ENCODE measurements at places on chromosomes 5 and 9.

DNA sequence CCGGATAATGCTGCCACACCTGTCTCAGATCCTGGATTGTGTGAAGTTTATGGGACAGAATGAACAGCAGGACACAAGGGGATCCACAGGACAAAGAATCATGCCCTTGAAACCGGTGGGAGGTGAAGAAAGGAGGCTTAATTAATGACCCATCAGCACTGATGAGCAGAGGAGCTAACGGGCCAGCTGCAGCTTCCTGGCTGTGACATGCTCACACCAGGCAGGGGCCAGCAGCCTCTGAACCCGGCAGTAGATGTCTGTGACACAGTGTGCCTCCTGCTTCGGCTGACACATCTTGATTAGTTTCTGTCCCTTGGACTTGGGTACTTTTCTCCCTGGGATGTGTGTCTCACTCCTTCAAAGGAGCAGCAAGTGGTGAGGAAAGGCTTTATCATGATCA lies 328.8 kb upstream of the BRINP1 start:
- no peak for DNase-seq

DNA sequence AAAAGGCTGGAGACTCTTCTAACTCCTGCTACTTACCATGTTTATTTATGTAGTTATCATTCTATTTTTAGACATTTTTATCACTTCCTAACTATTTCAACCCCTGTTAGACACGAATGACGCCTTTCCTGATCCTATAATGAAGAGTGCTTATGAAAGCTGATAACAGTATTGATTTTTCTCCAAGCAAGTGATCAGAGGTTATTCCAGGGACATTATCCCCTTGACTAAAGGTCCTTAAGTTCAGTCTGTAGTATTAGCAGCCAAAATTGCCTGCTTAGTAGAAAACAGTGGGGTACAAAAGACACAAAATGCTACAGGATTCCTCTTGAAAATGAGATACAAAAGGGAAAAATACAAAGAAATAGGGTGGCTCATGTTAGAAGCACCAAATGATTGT lies 235.6 kb downstream of the DNAH5 start:
- no peak for DNase-seq

- DNase-seq, result no peak
Observed at GRCh38 chr9:114100536-114100935, 1.4 kb upstream of the KIF12 start.

DNA sequence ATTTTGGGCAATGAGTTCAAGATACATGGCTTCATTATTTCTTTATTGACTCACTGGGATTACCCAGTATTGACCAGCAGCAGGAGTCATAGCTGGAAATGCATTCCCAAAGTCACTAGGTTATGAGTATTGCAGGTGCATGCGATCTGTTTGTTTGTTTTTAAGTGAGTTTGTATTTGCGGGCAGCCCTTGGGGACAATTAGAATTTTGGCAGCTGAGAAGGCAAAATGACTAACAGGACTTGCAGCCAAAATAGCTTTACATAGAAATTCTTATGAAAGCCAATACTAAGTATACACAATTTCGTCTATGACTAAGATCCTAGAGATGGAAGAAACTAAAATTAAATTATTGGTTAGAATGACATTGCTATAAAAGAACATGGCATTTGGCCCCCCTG lies 18.1 kb upstream of the RGMB start:
- DNase-seq, result no peak

GRCh38 chr9:137411645-137412380 lies 11.1 kb downstream of the EXD3 start:
- DNase-seq, result no peak

GRCh38 chr9:110801426-110801825 lies 132.8 kb downstream of the MUSK start:
- DNase-seq, result no peak

DNA sequence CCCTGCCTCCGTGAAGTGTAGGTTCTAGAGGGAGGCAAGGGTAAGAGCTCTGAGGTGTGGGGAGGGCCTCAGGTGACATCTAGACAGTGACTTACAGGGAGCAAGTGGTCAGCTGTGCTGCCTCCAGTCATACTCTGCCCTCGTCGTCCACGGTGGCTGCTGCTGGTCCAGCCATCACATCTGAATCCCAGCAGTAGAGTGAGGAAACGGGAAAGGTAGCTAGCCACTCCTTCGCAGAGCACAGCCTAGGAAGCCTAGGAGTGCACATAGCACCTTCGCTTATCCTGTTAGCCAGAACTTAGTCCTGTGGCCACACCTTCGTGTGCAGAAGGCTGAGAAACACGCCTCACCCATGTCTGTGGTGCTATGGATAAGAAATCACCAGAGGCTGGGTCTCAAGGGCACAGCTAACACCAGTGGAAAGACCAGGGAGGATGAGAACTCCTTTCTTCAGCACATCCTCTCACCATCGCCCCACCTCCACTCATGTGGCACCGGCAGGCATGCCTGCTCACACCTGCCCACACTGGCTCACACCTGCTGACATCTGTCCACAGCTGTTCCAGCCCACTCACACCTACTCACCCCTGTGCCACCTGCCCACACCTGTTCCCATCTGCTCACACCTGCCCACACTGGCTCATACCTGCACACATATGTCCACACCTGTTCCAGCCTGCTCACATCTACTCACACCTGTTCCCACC lies 44.5 kb upstream of the SLC6A19 start:
- no peak for DNase-seq

DNA sequence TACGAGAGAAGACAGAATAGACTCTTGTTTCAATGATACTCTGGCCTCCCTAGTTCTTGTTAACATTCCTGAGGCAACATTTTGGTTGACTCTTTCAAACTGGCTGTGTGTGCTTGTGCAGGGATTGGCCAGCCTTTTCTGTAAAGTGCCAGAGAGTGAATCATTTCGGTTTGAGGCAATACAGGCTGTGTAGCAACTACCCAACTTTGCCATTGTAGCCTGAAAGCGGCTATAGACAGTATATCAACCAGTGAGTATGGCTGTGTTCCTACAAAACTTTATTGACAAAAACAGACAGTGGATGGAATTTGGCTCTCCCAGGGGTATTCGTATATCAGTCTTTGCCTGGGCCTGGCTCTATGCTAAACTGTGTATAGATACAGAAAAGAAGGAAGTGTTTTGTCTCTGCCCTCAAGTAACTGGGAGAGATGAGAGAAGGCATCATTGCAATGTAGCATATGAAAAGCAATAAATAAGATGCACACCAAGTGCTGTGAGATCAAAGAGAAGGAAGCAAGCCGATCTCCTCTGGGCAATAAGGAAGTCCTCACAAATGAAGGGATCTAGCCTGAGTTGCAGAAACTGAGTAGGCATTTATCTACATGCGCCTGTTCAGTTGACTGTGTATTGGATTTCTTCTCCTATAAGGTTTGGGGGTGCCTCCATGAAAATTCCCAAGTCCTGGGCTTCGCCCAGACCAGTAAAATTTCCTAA lies 568.0 kb upstream of the KLF4 start:
- no peak for DNase-seq

DNA sequence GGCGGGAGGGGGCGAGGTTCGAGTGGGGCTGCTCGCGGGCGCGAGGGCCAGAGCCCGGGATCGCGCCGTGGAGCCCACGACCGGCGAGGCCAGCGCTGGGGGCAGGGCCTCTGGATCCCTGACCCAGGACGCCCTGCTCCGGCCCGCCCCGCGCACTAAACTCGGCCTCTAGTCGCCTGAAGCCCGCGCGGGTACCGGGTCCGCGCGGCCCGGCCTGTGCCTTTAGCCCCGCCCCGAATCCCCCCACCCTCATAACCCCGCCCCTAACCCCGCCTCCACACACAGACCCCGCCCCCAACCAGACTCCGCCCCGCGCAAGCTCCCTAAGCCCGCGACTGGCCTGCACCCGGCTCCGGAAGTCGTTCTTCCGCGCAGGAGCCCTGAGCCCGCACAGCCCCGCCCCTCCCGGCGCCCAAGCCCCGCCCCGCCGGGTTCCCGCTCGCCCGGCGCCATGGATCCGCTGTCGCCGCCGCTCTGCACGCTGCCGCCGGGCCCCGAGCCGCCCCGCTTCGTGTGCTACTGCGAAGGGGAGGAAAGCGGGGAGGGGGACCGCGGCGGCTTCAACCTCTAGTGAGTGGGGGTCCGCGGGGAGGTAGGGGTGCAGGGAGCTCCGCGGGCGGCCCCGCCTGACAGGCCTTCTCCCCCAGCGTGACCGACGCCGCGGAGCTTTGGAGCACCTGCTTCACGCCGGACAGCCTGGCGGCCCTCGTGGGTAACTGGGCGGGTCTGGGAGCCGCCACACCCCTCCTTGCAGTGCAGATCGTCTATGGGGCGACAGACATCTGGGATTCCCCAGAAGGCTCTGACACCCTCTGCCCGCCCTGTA lies at the start of gene PAXX:
Gene PAXX, plus strand, starts transcription at position 430 of the 826 bp plus-strand sequence. Its CDS starts 22 bp downstream, at position 452.
- DNase-seq, result peak; percentile 83

DNA sequence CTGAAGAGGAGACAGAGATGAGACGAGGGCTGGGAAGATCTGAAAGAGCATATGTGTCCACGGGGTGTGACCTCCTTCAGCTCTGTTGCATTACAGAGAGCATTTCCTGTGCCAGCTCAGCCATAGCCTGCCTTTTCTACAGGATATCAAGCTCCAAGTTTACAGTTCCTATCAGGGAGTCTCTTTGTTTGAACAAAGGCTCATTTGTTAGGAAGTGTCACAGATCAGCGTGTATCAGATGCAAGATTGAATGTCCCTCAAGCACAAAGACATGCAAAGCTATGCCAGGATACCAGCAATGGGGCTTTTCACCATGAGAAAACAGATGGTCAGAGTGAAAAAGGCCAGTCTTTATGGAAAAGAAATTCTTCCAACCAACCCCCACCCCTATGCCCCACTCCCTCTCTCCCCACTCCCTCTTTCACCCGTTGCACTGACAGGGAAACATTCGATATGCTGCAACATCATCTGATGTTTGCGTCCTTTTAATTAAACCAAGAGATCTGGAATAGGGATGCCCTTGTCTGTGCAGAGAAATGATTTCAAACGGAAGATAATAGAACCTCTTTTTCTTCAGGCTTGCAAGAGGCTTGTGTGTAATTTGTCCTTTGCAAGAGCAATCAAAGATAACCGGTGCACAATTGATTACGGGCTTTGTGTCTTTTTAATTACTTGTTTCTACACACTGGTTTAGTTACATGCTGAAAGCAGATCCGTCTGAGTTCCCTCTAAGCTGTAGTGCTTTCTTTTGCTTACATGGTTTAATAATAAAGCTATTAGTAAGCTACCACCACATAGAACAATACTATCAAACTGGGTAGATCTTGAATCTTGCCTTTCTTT lies 263.1 kb upstream of the RGMB start:
- DNase-seq, result peak; percentile 29

- peak; percentile 86 for DNase-seq
Observed at GRCh38 chr9:91422758-91423711, 597 bp downstream of the NFIL3 start.

- no peak for DNase-seq
Observed at GRCh38 chr9:84966876-84967830, 297.6 kb downstream of the NTRK2 start.

DNA sequence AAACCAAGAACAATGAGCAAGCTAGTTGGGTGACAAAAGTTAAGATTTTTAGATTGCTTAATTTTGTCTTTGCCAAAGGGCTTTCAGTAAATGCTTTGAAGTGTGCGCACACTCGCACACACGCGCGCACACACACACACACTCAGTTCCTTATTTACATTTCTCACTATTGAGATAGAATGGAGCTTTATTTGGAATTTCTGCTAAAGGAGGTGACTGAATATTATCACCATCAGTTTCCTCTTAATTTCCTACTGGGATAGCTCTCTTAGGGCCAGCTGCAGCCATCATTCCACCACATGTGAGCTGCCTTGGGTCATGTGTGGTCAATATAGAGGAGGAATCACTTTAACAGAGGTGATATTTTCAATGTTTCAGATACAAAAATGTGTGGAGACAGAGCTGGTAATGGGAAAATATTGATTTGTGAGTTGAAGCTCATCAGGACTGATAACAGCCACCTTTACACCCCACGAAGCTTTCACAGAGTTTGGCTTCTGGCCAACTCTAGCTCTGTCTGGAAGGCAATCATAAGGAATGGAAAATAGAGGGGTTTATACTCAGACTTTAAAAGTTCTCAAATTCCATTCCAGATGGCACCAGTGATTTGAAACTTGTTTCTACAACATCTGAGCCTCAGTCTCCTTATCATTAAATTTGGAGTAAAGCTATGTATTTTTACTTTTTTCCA lies 99.9 kb downstream of the MACIR start:
- no peak for DNase-seq

DNA sequence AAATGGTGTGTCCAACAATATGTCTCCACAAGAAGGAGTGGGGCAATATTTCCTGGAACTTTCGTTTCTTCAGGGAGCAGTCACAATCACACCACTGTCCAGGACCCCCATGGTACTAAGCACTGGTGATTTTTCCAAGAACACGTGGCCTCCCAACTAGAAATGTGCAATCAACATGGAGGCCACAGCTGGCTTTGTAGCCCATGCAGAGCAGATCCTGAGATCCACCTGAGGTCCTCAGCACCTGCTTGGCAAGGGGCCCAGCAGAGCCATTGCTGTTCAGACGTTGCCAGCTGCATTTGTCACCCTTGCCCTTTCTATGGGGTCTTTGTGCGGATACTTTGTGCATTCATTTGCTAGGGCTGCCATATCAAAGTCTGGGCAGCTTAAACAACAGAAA lies 334.5 kb upstream of the IRX4 start:
- no peak for DNase-seq

- DNase-seq, result no peak
Observed at GRCh38 chr9:106560540-106560939, 302.4 kb upstream of the ZNF462 start.

GRCh38 chr9:3874449-3875360 lies 348.9 kb upstream of the RFX3 start:
- no peak for DNase-seq

DNA sequence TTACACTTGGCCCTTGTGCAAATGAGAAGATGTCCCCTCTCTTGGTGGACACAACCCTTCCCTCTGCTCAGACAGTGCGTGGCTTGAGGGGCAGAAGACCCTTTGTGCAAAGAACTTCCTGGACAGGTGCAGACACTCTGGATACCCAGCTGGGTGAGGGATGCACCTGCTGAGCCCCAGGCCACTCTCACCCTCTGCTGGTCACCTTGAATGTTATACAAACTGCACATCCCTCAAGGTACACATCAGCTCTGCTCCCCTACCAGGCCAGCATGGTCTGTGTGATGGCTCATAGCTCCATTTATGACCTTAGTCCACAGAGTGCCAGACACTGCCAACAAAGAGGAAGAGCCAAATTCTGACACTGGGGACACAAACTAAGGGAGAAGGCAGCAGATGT lies 3.1 kb upstream of the DIRAS2 start:
- DNase-seq, result no peak

DNA sequence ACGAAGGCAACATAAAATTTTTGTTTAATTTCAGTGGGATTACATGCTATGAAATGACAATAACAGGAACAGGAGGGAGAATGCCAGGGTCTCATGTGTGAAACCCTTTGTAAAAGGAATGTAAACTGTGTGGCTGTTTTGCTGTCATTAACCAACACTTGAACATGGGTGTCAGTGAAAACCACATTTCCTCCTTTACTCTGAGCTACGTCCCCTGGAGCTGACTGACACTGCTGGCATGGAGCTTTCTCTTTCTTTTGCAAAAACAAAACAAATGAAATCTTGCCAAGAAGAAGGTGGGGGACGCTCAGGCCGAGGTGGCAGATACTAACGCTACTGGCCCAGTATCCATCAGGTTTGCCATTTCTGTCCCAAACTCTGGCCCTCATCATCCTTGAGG lies 121.4 kb downstream of the DMRT2 start:
- no peak for DNase-seq

- no peak for DNase-seq
Observed at GRCh38 chr5:72222521-72222920, 97.5 kb downstream of the MRPS27 start.

- no peak for DNase-seq
Observed at GRCh38 chr5:143843461-143843860, 31.5 kb downstream of the HMHB1 start.

- DNase-seq, result peak; percentile 76
Observed at GRCh38 chr5:129073111-129073510, 21.4 kb upstream of the ISOC1 start.
